ENCODE measurements at places on chromosomes 6 and 20.

GRCh38 chr6:170208182-170208601 is 82.7 kb downstream of the DLL1 start:
- no peak for DNase-seq

DNA sequence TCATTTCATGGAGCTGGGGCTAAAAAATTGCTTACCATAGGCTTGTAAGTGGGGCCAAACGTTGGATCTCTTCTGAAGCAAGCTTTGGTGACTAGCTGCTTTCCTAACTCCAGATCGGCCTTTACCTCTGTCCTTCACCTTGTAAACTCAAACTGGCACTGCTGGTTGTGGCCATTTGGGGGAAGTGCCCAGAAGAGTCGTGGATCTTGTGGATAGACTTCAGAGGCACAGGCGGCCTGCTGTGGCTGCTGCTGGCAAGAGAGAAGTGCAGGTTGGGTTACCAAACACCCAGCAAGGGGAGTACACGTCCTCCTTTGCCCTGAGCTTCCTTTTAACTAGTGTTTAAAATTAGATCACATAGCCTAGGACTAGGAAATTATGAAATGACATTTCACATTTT is 36.8 kb upstream of the KLHL31 start:
- no peak for DNase-seq

GRCh38 chr6:131251590-131252199 is 116.4 kb downstream of the AKAP7 start:
- DNase-seq, result no peak

- DNase-seq, result no peak
Observed at GRCh38 chr20:11808841-11809240, 108.9 kb upstream of the BTBD3 start.

DNA sequence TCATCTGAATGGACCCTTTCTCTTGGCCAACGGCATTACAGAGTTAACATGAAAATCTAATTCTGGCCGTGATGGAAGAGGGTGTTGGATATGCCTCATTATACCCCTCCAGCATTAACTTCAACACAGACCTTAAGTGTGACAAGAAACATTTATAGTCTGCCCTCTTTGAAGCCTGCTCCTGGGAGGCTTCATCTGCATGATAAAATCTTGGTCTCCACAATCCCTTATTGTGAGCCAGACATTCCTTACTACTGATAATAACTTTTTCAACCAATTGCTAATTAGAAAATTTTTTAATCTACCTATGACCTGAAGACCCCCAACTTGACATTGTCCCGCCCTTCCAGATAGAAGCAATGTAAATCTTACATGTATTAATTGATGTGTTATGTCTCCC is 9.3 kb upstream of the HBS1L start:
- no peak for DNase-seq

- DNase-seq, result no peak
Observed at GRCh38 chr6:168844821-168845609, 404.0 kb downstream of the SMOC2 start.

Data from stimulated activated CD8-positive, alpha-beta memory T cell treated with anti-CD3 and anti-CD28 coated beads, Interleukin-15, amount 100 ng/mL, for 48 hours (primary cell).